ENCODE measurements at places on chromosomes 7 and 10. TPM values are rescaled to one million over a fixed set of nuclear protein-coding genes. Genes with fewer than 3 reads are reported as not detected.

NPFFR1 gene
- 0.02 TPM for total RNA-seq

LIPK gene
- not detected for total RNA-seq

SEPTIN7 gene
- total RNA-seq = 295 TPM

MYPN gene
- 0.87 TPM for total RNA-seq

SRRM3 gene
- 1.7 TPM for total RNA-seq

GBX1 gene
- not detected for total RNA-seq

FHIP2A gene
- 14.4 TPM for total RNA-seq

C10orf105 gene
- total RNA-seq = not detected

DNA sequence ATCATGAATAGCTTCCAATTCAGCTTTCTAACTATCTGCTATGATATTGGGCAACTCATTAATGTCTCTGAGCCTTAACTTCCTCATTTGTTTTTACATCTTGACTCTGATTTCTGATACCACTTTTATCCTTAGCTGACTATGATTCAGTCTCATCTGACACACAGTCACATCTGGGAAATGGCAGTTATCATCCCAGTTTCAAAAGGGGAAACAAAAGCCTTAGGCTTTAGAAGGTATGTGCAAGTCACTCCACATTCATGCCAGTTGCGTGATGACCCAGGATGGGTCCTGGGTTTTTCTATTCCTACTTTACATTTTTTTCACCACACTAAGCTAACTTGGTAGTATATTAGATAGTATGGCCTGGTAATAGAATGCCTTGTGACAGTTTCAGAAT is 12.7 kb downstream of the SCIN start:
- H3K27me3 ChIP-seq = no peaks in the 10 kb centered on the region
- H3K36me3 ChIP-seq = no peaks in the 10 kb centered on the region
- H3K4me1 ChIP-seq = no peaks in the 10 kb centered on the region
- no peak for DNase-seq
- no peak overlapping the region for H3K4me3 ChIP-seq

DNA sequence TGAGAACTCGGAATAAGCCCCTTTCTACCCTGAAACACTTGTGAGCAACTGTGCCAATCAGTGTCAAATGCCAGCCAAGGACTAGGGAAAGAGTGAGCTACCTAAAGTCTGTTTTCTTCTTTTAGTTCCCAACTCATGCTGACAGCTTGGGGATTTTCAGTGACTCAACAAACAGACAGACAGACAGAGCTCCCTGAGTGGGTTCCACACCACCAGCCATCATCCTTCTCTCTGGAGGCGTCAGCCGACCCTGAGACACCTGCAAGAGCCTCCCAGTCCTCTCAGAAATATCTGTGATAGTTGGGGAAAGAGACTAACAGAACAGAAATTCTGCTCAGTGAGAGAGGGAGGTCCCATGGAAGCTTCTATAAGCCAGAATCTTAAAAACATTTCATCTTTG is 49.5 kb downstream of the GATA3 start:
- H3K4me3 ChIP-seq = no peak overlapping the region
- no peak overlapping the region for H3K27ac ChIP-seq
- H3K4me1 ChIP-seq = no peaks in the 10 kb centered on the region
- DNase-seq = no peak

GRCh38 chr7:22622116-22622785 is 104.7 kb upstream of the IL6 start:
- no peak overlapping the region for H3K4me3 ChIP-seq
- no peaks in the 10 kb centered on the region for H3K27me3 ChIP-seq
- H3K36me3 ChIP-seq = no peaks in the 10 kb centered on the region
- H3K27ac ChIP-seq = no peak overlapping the region
- DNase-seq = no peak

- H3K4me1 ChIP-seq = peaks cover 39% of the 10 kb centered on the region
- H3K27ac ChIP-seq = no peak overlapping the region
- H3K27me3 ChIP-seq = no peaks in the 10 kb centered on the region
- H3K36me3 ChIP-seq = no peaks in the 10 kb centered on the region
- no peak for DNase-seq
Measured at GRCh38 chr10:35130663-35131062, 4.0 kb downstream of the CREM start.

DNA sequence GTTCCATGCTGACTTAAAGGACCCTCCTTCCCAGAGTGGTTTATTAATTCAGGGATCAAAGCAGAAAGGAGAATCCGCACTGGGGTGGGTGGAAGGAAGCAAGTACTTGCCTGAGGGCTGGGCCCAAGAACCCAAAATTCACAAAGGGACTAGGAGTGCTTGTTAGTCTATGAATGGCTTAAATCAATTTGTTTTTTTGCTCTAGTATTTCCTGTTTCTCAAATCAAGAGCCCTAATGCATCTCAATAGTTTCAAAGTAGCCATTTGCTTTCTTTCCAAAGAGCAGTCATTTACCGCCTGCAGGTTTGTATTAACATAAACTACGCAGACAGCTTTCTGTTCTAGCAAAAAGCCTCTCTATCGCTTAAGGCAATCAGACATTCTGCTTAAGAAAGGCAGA is 44.2 kb upstream of the SLC35G1 start:
- no peaks in the 10 kb centered on the region for H3K27me3 ChIP-seq
- no peak overlapping the region for H3K27ac ChIP-seq
- H3K36me3 ChIP-seq = no peaks in the 10 kb centered on the region
- H3K4me1 ChIP-seq = peaks cover 16% of the 10 kb centered on the region
- H3K4me3 ChIP-seq = no peak overlapping the region

GRCh38 chr10:69319841-69320316 is 41.6 kb downstream of the HK1 start:
- no peak for DNase-seq
- no peaks in the 10 kb centered on the region for H3K27me3 ChIP-seq
- no peaks in the 10 kb centered on the region for H3K36me3 ChIP-seq
- peak overlapping the region; percentile 51 for H3K27ac ChIP-seq
- H3K4me1 ChIP-seq = peaks cover 27% of the 10 kb centered on the region

Measured in A673 (cell line).